Activated CD4-positive, alpha-beta memory T cell treated with anti-CD3 and anti-CD28 coated beads for 36 hours (primary cell): ENCODE measurements at places on chromosomes 4 and X.
A peak's percentile ranks its signal among the peaks of the same experiment; 100 is the strongest.

- peak; percentile 37 for DNase-seq
Observed at GRCh38 chrX:27336466-27337091, 126.6 kb downstream of the PPP4R3C start.

- DNase-seq = no peak
Observed at GRCh38 chr4:94758700-94759399, 1.1 kb downstream of the BMPR1B start.

DNA sequence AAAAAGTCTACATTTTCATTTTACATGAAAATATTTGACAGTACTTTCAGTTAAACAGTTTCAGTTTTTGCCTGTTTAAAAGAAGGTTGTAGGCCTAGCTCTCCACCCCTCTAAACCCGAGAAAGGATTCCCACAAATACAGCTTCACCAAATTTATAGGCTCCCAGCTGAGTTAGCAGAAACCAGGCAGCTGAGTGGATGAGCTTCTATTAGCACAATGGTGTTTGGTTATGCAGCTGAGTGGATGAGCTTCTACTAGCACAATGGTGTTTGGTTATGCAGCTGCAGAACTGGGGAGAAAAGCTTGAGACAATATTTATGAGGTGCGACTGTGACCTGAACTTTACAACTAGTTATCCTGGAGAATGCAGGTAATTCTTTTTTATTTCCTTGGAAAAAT, 36.6 kb upstream of the PAQR3 start:
- no peak for DNase-seq

DNA sequence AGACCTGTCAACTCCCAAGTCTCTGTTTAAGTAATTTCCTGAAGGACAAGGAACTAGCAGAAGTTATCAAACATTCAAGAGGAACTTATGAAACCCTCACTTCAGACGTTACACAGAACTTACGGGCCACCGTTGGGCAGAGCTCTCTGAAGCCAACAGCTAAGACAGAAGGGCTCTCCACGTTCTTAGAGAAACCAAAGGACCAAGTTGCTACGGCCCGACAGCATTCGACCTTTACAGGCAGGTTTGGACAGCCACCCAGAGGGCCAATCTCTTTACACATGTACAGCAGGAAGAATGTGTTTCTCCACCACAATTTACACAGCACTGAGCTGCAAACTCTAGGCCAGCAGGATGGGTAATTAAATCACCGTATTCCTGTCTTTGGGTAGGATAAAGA, 705.1 kb upstream of the GRID2 start:
- no peak for DNase-seq

- no peak for DNase-seq
Observed at GRCh38 chr4:89173336-89174090, 62.2 kb downstream of the TIGD2 start.

DNA sequence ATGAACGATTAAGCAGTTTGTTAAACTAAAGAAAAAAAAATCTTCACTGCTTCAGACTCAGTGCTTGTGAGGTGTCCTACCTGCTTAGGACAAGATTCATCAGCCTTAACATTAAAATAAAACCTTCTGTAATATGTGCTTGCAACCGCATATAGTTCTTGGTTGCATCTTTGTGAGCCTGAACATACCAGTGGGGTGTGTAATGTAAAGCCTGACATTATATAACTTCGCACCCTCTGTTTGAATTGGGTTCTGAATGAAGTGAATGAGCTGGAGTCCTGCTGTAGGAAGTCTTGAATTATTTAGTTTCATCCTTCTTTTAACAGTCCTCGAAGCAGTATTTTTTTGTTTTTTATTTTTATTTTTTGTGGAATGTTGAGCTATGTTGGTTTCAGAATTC, 3.1 kb downstream of the KDM6A start:
- no peak for DNase-seq

DNA sequence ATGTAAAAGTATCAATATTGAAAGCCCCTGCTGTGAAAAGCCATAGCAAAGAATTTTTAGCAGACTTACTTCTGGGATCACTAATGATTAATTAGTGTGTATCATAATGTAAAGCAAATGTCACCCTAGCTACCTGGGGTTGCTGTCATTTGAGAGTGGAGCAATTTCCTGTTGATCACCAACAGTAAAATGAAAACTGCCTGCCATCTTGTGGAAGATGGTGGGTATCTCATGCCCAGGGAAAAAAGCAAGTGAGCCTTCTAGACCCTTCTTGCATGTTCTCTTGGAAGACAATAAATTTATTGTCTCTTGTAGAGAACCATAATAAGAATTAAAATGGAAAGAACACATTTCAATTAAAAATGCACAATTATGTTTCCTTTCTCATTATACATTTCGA, 360.2 kb downstream of the ZIC3 start:
- DNase-seq = no peak

- DNase-seq = no peak
Observed at GRCh38 chr4:9913846-9914245, 107.5 kb downstream of the SLC2A9 start.

- DNase-seq = no peak
Observed at GRCh38 chr4:118775405-118775804, 60.5 kb downstream of the SEC24D start.

GRCh38 chrX:138945219-138945618, 233.7 kb upstream of the FGF13 start:
- DNase-seq = no peak

GRCh38 chr4:185108669-185109068, 34.4 kb upstream of the SLC25A4 start:
- DNase-seq = no peak

DNA sequence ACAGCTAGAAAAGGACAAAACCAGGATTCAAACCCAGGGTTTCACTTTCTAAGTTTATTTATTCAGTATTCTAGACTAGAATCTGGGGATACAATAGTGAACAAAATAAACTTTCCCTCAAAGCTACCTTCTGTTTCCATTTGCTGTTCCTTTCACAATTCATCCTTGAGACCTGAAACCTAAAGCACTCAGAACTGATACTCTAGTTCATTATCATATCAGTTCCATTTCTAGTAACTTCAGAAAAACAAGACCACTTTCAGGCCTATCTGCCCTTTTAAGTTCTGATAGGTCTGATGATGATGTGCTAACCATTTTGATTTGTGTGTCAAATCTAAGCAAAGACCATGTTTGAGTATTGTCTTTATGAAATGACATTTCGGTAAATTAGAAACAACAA, 7.8 kb upstream of the XK start:
- DNase-seq = no peak

DNA sequence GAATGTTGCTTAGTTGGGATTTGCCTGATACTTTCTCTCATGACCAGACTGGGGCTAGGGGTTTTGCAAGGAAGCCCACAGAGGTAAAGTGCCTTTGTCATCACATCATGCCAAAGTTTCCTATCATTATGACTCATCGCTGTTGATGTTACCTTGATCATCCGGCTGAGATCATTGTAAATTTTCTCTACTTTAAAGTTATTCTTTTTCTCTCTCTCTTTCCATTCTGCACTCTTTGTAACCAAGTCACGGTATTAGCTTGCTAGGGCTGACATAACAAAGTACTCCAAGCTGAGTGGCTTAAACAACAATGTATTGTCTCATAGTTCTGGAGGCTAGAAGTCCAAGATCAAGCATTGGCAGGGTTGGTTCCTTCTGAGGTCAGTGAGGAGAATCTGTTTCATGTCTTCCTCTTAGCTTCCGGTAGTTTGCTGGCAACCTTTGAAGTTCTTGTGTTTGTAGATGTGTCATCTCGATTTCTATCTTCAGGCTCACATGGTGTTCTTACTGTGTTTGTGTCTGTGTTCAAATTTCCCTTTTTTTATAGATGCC, 113.0 kb downstream of the DTHD1 start:
- peak; percentile 60 for DNase-seq

GRCh38 chr4:10589321-10589720, 95.2 kb downstream of the CLNK start:
- DNase-seq = no peak
